T-cell (primary cell): ENCODE measurements at places on chromosomes 3 and 15.

DNA sequence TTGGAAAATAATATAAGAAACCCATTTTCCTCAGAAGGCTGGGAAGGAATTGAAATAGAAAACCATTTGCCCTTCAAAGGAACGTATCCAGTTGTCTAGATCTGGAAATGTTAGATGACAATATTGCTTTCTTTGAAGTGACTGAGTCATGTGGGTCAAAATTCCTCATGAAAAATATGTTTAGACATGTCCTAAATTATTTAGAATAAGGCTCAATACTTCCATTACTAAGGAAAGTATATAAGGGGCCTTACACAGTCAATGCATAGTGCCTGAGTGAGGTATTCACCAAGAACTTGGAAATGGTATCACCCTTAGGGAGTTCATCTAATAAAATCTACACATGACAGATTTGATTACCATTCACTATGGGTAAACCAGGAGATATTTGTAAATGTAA is 619.8 kb upstream of the KCNMB2 start:
- DNase-seq, result no peak

DNA sequence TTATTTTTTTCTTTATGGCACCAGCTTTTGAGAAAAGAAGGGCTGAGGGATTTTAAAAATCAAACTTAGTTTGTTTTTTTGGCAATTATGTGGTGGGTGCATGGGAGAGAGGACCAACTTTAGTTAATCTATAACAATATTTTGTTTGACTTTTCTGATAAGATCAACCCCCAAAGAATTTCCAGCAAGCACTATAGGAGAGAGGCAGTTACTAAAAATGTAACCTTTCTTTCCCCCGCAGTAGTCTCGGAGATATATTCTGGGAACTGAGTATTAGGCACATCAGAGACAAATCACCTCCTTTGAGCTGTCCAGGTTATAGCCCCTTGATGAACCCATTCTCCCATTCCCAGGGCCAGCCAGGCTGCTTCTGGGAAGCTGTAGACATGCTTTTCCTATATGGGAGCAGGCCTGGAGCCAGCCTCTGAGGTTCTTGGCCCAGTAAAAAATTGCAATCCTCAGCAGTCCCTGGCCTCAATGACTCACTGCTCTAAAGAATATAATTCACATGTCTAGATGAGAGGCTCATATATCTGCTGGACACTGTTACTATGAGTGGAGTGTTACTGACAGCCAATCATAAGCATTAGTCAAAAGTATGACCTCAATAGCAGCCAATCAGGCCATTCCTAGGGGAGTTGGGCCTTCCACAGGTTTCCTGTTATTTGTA is 138.3 kb upstream of the AGBL1 start:
- no peak for DNase-seq

GRCh38 chr3:80331494-80332170 is 563.8 kb upstream of the ROBO1 start:
- no peak for DNase-seq

- no peak for DNase-seq
These were observed 477.5 kb downstream of the LPP start for GRCh38 chr3:188631291-188632010.

- no peak for DNase-seq
These were observed 448.6 kb downstream of the ERC2 start for GRCh38 chr3:56019490-56020146.

GRCh38 chr3:56314842-56315241 is 153.4 kb downstream of the ERC2 start:
- no peak for DNase-seq
